Hindlimb muscle (tissue), 1 donor: ENCODE measurements at places on chromosomes 13 and 19.

DNA sequence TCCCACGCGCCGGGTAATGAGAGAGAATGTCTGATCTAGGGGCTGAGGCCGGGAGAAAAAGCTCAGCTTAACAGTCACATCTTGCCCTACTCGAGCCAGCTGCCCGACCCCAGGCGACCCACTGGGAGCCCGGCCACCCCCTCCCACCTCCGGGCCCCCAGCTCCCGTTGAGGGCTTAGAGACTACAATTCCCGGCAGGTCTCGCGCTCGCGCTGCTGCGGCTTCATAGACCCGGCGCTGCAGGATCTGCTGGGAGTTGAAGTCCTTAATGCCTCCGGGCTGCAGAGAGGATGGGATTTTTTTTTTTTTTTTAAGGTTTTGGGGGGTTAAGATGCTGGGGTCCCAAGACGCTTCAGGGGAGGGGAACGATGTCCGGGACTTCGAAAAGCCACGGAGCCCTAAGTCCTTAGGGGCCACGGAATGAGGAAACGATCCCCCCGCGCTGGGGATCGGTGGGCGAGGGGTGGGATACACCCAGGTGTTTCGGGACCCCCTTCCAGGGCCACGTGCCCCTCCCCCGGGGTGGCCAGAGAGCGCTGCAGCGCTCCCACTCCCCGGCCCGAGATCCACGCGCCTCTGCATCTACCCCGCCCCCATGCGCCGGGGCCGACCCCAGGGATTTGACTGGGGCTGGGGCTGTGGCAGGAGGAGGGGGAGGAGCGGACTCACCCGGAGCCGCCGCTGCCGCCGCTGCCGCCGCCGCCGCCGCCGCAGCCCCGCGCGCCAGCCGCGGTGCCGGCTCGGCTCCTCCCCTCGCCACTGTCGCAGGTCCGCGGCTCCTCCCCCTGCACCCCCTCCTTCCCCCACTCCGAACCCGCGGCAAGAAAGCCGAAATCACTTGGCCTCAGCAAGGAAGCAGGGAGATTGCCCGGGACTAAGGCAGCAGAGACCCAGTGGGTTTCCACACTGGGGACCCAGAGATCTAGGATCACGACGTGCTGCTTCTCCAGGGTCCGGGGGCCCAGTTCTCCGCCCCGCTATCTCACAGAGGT, at the start of gene SYT3:
Gene SYT3 (minus strand): TSS at position 761 of the 992 bp plus-strand sequence. CDS start 2,470 bp downstream, outside the sequence.
- no peak for DNase-seq

DNA sequence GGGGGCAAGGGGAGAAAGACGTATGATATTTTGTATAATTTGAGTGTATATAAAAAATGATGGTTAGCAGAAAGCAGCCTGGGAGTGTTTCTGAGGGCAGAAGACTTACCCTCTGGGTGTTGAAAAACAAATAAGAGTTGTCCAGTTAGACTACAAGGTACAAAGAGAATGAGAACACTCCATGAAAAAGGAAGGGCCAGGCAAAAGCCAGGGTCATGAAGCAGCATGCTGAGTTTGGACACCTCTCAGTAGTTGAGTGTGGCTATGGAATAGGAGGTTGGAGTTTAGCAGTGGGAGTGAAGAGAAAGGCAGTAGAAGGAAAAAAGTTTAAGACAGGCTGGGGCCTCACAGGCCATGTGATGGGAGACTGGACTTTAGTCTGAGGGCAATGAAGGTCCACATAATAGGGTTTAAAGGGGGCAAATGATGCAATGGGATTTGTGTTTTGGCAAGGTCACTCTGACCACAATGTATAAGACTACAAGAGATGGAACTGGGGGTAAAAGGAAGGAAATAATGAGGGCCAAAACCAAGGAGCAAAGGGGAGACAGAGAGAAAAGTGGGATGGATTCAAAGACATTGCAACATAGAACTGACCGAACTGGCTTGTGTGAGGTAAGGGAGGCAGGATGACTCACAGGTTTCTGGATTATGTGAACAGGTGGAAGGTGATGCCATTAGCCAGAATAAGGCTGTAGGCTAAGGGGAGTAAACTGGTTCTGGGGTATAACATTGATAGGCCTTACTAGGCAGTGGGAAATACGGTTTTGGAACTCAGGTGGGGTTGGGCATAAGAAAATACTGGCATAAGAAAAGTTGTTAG, 76.6 kb downstream of the SERP2 start:
- no peak for DNase-seq

GRCh38 chr19:15240515-15240914, 8.3 kb upstream of the EPHX3 start:
- DNase-seq, result no peak

- DNase-seq, result no peak
These were observed 92.0 kb downstream of the DGKH start for GRCh38 chr13:42140494-42140893.
